ENCODE measurements at places on chromosomes 1 and 21.
A peak's percentile ranks its signal among the peaks of the same experiment; 100 is the strongest.

GRCh38 chr1:94596260-94596659 lies 54.7 kb upstream of the F3 start:
- no peak for DNase-seq

GRCh38 chr21:33314111-33314510 lies 10.7 kb upstream of the IFNAR1 start:
- peak; percentile 85 for DNase-seq

- no peak for DNase-seq
Observed at GRCh38 chr1:197948926-197949899, 32.0 kb downstream of the LHX9 start.

DNA sequence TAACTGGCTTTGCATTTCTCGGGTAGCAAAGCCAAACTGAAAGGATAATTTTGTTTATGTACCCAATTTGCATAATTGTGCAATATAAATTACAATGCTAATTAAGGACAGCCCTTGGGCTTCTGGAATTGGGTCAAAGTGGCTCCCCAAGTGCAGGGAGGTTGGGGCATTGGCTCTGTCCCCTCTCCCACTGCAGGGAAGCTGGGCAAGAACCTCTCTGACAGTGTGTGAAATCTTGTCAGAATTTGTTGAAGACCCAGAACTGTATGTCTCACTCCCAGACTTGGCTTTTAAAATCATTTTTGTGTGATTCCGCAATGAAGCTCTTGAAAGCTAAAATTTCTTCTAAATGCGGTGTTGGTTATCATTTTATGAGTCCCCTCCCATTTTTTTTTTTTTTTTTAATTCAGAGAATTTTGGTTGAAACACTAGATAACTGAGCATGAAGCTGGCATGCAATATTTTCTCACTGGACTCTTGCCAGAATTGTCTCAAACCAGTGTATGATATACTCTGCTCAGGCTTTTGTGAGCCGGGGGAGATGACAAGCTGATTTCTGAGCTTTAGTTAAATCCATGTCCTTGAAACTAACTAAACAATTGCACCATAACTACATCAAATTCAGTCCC lies 878.9 kb upstream of the CXADR start:
- DNase-seq = peak; percentile 3

DNA sequence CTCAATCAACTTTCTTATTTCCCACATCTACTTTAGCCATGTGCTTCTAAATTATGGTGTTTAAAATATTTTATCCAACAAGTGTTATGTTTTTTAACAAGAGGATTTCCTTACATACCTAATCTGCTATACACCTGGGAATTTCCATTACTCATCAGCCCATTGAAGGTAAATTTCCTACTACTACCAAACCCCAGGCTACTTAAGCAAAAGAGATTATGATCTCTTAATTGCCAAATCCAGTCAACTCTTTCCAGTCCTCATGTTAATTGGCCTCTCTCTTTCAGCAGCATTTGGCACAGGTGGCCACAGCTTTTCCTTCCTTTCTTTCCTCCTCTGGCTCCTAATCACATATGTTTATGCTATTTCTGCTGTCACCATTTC lies 5.1 kb upstream of the C1orf162 start:
- DNase-seq = no peak

GRCh38 chr21:27743971-27744564 lies 777.2 kb upstream of the ADAMTS5 start:
- no peak for DNase-seq

DNA sequence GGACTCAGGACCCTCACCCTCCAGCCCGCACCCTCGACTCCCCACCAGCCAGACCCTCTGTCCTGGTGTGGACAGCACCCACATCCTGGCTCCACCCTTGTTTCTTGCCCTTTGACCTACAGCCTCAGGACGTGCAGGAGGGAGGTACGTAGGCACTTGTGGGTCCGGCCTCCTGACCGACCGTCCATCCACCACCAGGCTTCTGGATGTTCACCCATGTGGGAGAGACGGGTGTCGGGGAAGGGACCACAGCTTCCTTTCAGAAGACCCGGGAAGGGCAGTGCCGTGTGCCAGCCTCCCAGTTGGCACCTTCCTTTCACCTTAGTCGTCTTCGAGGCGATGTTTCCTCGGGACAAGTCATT lies 61.4 kb downstream of the PRKCZ start:
- no peak for DNase-seq

GRCh38 chr1:192887426-192887825 lies 78.6 kb downstream of the RGS2 start:
- no peak for DNase-seq

DNA sequence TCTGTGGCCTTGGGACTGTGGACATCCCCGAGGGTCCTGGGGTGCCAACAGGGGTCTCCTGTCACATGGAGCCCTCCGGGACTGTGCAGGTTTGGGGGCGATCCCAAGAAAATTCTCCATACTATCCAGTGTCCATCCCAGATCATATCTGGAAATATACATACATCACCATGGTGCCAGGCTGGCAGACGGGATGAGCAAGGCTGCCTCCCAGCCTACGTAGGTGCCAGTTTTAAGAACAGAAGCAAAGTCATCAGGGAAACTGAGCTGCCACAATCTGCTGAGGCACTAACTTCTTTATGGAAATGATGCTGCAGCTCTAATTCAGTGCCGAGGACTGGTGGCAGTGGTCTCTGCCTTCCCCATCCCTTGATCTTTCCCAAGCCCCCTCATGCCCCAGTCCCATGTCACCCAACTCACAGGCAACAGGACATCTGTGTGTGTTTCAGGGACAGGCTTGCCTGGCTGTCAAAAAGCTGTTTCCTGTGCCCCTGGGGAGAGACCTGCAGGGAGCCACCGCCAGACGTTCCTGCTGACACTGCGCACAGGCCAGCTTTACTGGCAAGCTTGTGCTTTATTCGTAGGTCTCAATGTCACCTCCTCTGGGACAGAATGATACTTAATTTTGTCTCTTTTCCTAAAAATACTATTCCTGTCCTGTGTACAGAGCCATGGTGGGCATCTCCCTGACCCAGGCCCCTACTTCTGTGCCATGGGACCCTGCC lies 15.5 kb downstream of the TEX35 start:
- no peak for DNase-seq

DNA sequence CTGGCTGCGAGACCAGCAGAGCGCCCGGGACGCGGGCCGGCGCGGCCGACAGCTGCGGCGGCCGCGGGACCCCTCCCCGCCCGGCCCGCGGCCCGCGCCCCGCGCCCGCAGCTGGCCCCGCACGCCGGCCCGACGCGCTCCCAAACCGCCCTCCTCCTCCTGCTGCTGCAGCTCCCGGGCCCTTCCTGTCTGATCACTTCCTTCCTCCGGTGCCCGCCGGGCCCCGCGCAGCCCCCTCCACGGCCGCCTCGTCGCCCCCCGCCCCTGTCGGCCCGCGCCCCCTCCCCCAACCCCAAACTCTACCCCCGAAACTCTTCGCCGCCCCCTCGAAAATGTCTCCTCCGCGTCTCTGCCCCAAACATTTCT lies 594 bp downstream of the LUZP1 start:
- no peak for DNase-seq

DNA sequence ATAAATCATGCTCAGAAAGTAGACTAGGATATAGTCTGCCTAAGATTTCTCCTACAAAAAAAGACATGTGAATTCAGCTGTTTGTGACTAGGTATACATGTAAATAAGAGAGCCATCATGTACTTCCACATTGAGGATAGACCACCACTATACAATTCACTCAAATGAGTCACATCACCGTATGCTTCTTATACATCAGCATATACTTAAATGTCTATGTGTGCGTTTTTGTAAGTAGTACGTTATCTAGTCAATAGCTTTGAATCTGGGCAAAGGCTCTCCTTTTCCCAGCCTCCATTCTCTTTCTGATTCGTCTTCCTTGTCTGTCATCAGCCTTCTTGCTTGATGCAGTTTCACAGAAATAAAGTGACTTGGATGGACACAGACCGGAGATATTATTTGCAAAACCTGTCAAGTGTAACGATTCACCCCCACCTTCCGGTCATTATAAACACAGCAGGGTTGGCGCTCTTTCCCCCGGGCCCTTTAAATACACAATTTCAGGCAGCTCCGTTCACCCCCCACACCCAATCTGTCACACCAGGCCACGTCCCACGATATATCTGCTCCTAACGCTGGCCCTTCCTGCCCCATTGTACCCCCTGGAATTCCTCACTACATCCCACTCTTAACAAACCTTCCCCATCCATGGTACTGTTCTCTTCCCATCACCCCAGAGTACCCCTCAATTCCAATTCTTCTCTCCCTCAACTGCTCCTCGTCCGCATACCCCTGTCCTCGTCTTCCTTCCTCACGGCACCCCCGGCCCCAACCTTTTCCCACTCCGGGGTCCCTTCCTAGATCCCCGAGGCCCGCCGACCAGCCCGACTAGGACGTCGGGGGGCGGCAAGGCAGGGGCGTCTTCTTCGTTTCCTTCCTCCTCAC lies 636 bp downstream of the VAMP4 start:
- DNase-seq = peak; percentile 27

DNA sequence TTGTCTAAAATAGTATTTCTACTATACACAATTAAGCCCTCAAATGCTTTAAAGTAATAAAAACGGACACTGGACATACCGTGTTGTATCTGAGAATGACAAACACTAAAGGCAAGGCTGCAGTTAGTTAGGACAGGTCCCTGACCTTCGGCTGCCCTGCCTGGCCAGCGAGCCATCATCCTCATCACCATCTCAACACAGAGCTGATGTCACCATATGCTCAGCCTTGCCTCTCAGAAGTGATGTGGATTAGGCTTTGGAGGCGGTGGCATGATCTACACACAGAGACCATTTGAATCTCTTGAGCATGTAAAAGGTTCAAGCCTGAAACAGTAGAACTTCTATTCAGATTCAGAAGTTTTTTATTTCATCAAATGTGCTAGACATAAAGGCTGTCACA lies 244.7 kb downstream of the SDCCAG8 start:
- no peak for DNase-seq

- DNase-seq = peak; percentile 23
Observed at GRCh38 chr1:199279067-199279466, 640.2 kb downstream of the PTPRC start.

GRCh38 chr21:26041431-26042180 lies 129.0 kb downstream of the APP start:
- peak; percentile 60 for DNase-seq

- no peak for DNase-seq
Observed at GRCh38 chr1:77704736-77705135, 22.3 kb upstream of the ZZZ3 start.

GRCh38 chr21:27047283-27047657 lies 80.4 kb upstream of the ADAMTS5 start:
- DNase-seq = no peak

DNA sequence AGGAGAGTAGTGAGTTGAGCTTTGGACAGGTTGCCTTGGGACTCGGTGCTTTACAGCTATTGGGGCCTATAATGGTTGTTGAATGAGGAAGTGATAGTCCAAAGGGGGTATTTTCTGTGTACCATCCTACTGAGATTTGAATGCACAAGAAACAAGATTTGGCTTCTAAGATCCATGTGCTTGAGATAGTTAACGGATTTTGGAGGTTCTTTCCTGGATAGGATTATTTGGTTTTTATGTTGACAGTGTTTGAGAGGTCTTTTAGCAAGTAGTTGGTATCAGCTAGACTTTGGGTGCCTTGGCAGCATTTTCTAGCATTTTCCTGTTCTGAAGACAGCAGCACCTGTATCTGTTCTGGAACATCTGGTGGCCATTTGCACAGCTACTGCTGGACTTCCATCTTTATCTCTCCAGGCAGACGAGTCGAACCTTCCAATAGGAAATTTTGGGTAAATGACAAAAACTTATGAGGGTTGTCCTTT lies 3.6 kb upstream of the SCAF4 start:
- DNase-seq = no peak

- no peak for DNase-seq
Observed at GRCh38 chr21:29166853-29167252, 36.4 kb downstream of the MAP3K7CL start.

- DNase-seq = no peak
Observed at GRCh38 chr1:226223786-226224244, 351 bp downstream of the MIXL1 start.

DNA sequence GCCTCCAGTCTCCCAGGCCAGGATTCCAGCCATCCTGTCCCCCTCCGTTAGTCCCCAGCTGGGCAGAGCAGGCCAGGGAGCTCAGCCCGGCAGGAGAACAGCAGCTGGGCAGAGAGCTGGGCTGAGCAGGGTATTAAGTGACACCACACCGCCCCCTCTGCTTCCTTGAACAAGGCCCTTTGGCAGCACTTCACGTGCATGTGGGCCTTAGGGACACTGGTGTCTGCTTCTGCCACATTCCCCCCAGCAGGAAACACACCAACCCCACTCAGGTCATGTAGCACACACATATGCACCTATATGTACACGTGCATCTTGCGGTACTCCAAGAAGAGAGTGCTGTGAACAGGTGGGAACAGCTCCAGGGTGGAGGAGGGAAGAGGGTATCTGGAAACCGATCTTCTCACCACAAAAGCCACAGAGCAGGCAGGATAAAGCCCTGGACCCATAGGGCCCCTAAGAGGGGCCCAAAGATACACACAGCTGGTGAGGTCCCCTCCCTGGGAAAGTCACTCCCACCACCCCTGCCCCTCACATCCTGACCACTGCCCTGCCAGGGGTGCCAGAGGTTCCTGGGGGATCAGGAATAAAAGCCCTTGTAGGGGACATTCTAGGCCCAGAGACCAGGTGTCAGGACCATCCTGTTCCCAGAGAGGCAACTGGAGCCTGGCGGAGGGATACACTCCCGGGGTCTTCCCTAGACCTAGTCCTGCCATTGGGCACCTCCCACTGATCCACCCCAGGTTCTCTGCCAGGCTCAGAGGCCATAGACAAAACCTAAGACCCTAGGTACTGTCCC lies 4.5 kb downstream of the EPHA2 start:
- peak; percentile 51 for DNase-seq

DNA sequence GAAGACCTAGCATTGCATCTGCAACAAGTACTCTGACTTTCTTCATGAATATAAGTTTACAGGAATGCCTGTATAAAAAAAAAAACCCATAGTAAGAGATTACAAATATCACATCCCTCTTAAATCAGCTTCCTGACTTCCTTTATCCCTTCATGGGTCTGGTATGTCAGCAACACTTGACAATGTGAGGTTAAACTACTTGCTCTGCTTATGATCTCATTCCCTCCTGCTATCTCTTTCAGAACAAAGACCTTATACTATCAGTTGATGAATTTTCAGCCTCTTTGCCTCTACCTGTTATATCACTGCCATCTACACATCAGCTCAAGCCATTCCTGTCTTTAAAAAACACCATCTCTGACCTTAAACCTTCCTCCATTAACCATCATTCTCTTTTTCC lies 130.9 kb upstream of the SAMSN1 start:
- DNase-seq = no peak

DNA sequence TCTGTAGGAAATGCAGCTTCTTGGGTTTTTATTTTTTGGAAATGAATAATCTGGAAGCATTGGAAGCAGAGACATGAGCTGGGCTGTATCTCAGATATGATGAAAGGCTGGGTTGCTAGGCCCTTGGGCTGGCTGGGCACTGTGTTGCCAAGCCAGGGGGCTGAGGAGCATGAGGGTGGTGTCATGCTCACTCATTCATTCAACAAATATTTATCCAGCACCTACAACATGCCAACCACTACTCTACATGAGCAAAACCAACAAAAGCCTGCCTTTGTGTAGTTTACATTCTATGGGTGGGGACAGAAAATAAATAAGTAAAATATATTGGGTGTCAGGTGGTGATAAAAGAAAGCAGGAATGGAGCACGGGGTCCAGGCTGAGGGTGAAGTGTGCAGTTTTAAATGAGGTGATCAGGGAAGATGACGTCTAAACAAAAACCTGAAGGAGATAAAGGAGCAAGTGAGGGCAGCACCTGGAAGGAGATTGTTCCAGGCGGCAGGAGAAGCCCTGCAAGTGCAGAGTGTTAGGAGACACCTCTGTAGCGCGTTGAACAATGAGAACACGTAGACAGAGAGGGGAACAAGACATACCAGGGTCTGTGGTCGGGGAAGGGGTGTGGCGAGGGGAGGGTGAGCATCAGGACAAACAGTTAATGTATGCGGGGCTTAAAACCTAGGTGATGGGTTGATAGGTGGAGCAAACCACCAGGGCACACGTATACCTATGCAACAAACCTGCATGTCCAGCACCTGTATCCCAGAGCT lies 10.9 kb downstream of the TAGLN2 start:
- no peak for DNase-seq
